ENCODE measurements at places on chromosomes 12 and 14.

DNA sequence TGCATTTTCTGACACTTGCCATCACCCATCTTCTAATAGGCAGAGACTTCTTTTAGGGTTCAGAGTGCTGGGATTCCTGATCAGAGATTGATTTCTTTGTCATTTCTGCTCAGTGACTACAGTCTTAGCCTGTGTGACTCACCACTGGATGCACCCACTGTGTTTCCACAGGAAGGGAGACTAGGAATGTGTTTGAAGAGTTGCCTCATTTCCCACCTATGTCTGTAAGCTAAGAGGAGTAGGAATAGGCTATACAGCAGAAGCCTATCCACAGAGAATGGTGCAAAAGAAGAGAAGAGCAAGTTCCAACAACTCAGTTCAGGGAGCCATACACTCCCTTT, 60.2 kb upstream of the ACTN1 start:
- DNase-seq: no peak

- DNase-seq: no peak
Measured at GRCh38 chr12:115932066-115932465, 345.4 kb downstream of the MED13L start.

- DNase-seq: no peak
Measured at GRCh38 chr14:88248606-88249005, 74.5 kb downstream of the KCNK10 start.

GRCh38 chr14:101018561-101019290, 115.2 kb upstream of the RTL1 start:
- no peak for DNase-seq

GRCh38 chr12:52496590-52497071, 3.6 kb upstream of the KRT6A start:
- no peak for DNase-seq

DNA sequence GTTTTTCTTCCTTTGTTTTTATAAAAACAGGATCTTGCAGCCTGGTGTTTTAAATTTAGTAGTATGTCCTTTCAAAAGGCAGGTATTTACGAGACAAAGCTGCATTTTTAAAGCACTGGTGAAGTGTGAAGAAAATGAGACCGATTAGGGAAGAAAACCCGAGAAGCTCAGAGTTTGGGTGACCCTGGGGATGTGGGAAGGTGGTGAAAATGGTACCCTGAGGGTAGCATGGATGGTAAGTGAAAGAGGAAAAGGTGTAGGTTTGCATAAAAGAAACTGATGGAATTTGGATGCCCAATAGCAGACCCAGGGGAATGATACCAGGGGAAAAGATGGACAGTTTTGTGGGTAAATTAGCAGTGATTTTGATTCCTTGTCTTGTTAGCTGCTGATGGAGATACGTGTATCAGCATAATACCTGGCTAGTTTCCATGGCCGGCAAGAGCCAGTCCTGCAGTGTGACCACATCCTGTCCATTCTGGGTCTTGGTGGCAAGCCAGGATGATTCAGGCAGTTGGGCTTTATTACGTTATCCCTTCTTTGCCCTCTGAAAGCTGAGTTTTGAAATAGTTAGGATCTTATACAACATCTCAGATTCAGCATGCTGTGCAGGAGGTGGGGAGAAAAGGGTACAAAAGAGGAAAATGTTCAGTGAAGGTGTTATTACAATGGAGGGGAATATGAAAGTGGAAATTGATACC, 8.9 kb downstream of the BICD1 start:
- peak; percentile 42 for DNase-seq

- no peak for DNase-seq
Measured at GRCh38 chr12:57273516-57273915, 22.5 kb upstream of the STAC3 start.

DNA sequence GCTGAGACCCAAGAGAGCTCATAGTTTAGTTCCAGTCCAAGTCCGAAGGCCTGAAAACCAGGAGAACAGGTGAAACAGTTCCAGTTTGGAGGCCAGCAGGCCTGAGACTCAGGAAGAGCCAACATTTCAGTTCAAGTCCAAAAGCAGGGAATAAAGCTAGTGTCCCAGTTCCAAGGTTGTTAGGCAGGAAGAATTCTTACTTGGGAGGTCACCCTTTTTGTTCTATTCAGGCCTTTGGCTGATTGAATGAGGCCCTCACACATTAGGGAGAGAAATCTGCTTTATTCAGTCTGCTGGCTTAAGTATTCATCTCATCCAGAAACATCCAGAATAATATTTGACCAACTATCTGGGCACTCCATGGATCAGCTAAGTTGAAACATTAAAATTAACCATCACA, 294.6 kb downstream of the PCNX1 start:
- no peak for DNase-seq

GRCh38 chr12:130063866-130064265, 98.4 kb upstream of the FZD10 start:
- no peak for DNase-seq

DNA sequence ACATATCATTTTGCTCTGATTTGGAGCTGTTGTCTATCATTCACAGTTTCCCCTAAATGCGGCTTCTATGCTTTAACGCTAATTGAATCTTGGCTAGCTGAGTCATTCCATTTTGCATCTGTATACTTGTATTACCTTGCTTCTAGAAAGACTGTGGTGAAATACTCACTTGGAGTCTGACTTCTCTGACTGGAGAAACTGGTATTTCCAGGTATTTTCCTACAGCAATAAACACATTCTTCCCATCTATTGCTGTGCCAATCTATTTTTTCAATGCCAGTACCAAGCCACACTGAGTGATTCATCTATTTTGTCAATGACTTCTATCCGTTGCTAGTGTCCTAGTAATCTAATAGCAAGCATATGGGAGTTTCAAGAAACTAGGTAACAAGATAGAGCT, 76.0 kb upstream of the ST8SIA1 start:
- DNase-seq: no peak

GRCh38 chr14:29843981-29844380, 83.7 kb downstream of the PRKD1 start:
- no peak for DNase-seq

DNA sequence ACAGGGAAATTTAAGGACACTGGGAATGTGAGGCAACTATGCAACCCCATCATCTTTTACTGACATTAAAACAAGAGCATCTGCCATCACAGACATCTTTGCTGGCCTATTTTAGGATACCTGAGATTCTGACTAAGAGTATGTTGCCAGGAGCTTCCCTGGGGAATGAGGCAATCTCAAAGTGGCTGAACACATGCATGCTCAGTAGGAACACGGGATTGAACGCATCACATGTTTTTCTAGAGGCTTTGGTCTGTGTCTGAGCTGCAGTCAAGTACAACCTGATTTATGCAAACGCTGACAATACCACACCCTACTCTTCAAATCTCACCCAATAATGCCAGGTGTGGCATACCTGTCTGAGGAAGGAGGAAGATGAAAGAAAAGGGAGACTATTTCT, 416.5 kb downstream of the NELL2 start:
- no peak for DNase-seq

DNA sequence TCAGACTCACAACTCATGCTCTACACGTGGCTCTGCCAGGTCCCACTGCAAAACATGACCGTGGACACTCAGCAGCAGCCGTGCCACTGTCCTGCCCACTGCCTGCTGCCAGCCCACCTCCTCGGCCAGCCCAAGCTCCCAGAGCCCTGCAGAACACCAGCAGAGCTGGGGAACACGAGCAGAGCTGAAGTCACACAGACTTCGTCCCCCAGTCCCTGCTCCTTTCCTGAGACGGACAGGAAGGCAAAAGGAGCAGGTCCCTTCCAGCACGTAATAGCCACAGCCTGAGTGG, 152.1 kb downstream of the DPF3 start:
- DNase-seq: no peak

- DNase-seq: no peak
Measured at GRCh38 chr14:65396082-65396910, 16.2 kb upstream of the FUT8 start.

DNA sequence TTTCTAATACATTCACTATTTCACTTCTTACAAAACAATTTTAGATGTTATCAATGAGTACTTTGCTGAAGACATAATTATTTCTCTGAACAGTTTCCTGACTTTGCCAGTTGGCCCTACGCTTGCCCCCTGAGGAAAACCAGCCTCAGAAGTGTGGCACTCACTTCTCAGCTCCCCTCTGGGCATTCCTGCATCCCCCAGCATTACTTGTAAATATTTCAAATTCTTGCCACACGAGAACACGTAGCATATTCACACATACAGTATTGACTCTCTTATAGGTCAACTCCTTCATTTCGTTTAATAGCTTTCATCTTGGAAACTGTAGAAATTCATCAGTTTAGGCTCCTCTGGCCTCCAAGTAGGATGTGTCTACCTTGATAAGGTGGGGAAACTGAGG, 65.2 kb downstream of the OTX2 start:
- no peak for DNase-seq

DNA sequence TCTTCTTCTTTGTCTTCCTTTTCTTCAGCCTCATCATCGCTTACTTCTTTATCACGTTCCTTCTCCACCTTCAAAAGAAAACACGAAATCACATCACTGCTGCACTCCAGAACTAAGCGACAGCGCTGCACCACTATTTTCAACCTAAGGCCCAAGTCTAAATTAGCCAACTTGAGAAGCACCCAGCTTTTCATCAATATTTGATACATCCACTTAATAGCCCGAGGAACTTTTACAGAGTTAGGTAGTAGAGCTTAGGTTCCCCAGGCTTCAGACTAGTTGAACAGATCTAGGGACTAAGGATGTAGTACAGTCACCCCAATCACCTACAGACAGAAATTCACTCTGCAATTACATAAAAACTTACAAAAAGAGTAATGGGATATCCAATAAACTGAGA, 1.9 kb downstream of the HSP90AA1 start:
- DNase-seq: no peak

- DNase-seq: no peak
Measured at GRCh38 chr12:128790653-128791373, 32.9 kb downstream of the SLC15A4 start.

GRCh38 chr12:22803725-22804124, 178.8 kb downstream of the ETNK1 start:
- no peak for DNase-seq

- DNase-seq: peak; percentile 75
Measured at GRCh38 chr14:68458840-68459469, 333.9 kb downstream of the ZFP36L1 start.

- DNase-seq: no peak
Measured at GRCh38 chr12:107845980-107846659, 71.6 kb downstream of the ASCL4 start.

- DNase-seq: peak; percentile 18
Measured at GRCh38 chr14:38137005-38137404, 70.7 kb upstream of the SSTR1 start.

DNA sequence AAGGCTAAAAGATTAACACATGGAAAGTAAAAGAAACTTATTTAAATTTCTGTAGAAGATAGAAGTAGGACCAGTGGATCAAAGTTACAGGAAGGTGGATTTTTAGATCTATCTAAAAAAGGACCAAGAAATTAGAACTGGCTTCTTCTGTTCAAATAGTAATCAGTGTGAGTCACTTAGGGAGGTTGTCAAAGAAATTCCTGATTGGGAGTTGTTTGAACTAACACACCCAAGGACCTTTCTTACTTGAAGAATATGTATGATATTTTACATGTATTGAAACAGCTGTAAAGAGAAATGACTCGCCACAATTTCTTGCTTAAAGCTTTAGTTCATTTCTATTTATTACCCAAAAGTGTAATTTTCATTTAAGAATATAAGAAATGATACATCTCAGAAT, 256.9 kb downstream of the RAD51B start:
- no peak for DNase-seq

DNA sequence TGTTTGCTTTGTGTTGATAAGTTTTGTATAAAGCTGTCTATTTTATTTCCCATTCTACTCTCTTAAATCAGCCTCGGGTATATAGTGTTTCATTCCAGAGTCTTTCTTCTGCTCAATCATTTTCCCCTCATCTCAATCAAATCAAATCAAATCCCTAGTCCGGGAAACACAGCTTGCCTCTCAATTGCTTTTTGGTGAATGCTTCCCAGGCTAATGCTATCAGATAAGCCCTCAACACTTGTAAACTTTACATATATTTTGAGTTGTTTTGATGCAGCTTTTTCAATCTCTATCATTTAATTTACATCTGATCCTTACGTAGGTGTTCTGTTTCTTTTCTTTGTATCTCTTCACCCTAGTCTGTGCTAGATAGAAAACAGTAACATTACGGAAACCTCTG, 416.7 kb upstream of the PDE3A start:
- no peak for DNase-seq

GRCh38 chr12:47868041-47868440, 36.8 kb downstream of the VDR start:
- DNase-seq: no peak

- no peak for DNase-seq
Measured at GRCh38 chr14:95663226-95663797, 22.9 kb upstream of the TCL1B start.

DNA sequence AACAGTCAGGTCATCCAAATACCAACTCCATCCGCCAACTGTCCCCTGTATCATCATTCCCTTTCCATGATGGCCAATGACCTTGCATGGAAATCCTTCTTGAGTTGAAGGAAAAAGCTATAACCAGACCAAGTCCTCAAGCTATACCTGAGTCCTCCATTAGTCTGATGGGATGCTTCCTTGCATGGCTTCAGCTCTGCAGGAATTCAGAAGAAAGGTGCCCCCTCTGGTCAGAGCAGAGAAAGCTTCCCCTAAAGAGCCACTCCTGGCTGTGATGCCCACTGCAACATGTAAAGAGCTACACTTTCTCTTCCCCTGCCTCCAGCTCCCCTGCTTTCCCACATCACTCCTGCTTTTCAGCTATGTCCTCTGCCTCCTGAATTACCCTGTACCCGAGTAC, 43.1 kb upstream of the FKBP4 start:
- no peak for DNase-seq

Measured in NCI-H446 (cell line).